ENCODE measurements at places on chromosomes 5 and 9. TPM values are rescaled to one million over a fixed set of nuclear protein-coding genes. Genes with fewer than 3 reads are reported as not detected.
A peak's percentile ranks its signal among the peaks of the same experiment; 100 is the strongest.

Gene SLC34A1
- total RNA-seq: not detected

Gene CCL27
- not detected for total RNA-seq

Gene ERAP2
- not detected for total RNA-seq

Gene ABLIM3
- total RNA-seq: 0.68 TPM

Gene CD74
- 12.4 TPM for total RNA-seq

Gene ANKRD18A
- 10.2 TPM for total RNA-seq

Gene MEIKIN
- not detected for total RNA-seq

- H3K36me3 ChIP-seq: peaks cover 10% of the 10 kb centered on the region
- no peak overlapping the region for H3K27ac ChIP-seq
- H3K4me3 ChIP-seq: no peak overlapping the region
- no peaks in the 10 kb centered on the region for H3K27me3 ChIP-seq
- DNase-seq: no peak
- no peaks in the 10 kb centered on the region for H3K4me1 ChIP-seq
Observed at GRCh38 chr9:98736226-98736625, 27.5 kb upstream of the GABBR2 start.

- H3K36me3 ChIP-seq: no peaks in the 10 kb centered on the region
- H3K4me3 ChIP-seq: no peak overlapping the region
- DNase-seq: no peak
- H3K27ac ChIP-seq: no peak overlapping the region
- no peaks in the 10 kb centered on the region for H3K27me3 ChIP-seq
Observed at GRCh38 chr5:157167214-157167621, 1.2 kb upstream of the GARIN3 start.

- H3K4me3 ChIP-seq: no peak overlapping the region
- no peak overlapping the region for H3K27ac ChIP-seq
- no peaks in the 10 kb centered on the region for H3K27me3 ChIP-seq
- no peaks in the 10 kb centered on the region for H3K36me3 ChIP-seq
- no peak for DNase-seq
Observed at GRCh38 chr5:19424506-19424905, 563.5 kb downstream of the CDH18 start.

GRCh38 chr5:170741801-170742200 is 41.7 kb upstream of the GABRP start:
- DNase-seq: peak; percentile 31
- H3K36me3 ChIP-seq: no peaks in the 10 kb centered on the region

- peaks cover 3% of the 10 kb centered on the region for H3K27me3 ChIP-seq
- no peak for DNase-seq
- peaks cover 10% of the 10 kb centered on the region for H3K36me3 ChIP-seq
- H3K27ac ChIP-seq: no peak overlapping the region
Observed at GRCh38 chr9:137037483-137037882, 5.6 kb upstream of the FUT7 start.

DNA sequence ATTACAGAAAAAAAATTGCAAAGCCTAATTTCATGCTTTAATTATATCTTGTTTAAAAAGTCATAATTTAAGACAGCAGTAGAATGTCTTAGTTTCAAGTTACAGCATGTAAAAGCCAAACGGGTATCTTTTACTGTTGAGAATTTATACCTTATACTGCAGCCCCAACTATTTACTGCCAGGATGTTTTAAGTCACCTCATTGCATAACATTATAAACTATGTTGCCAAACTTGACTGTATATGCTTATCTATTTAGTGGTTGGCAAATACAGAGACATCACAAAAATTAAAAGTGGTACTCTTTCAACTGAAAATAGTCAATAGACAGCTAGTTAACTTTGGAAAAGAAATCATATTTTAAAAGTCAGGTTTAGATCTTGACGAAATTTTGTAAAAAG is 119.5 kb downstream of the EDIL3 start:
- no peak overlapping the region for H3K27ac ChIP-seq
- H3K27me3 ChIP-seq: no peaks in the 10 kb centered on the region
- no peak for DNase-seq
- no peaks in the 10 kb centered on the region for H3K4me1 ChIP-seq
- H3K36me3 ChIP-seq: no peaks in the 10 kb centered on the region
- H3K4me3 ChIP-seq: no peak overlapping the region

DNA sequence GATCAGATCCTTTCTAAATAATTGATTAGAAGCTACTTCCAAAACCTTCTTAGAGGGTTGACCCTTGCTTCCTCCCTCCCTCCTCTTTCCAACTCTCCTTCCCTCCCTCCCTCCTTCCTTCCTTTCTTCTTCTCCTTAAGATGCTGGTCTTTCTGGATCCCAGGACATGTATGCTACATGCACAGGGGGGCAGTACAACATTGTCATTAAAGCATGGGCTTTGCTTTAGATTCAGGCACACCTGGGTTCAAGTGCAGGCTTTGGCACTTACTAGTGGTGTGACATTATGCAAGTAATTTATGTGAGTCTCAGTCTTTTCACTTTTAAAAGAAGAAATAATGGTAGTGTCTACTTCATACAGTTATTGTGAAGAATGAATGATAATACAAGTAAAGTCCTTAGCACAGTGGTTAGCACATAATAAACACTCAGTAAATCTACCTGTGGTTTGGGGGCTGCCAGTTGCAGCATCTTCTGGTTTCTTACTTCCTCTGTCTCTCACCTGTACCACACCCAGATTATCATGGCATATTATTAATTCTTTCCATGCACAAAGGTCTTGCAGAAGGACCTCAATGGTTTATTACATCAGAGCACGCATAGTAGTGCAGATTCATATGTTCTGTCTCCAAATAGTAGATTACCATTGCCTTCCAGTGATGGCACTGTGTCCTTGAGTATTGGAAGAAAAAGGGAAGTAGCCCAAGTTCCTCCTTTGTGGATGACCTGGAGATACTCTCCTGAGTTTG is 154.1 kb downstream of the ARHGAP26 start:
- H3K36me3 ChIP-seq: no peaks in the 10 kb centered on the region

- H3K4me1 ChIP-seq: no peaks in the 10 kb centered on the region
- no peak overlapping the region for H3K27ac ChIP-seq
- no peak overlapping the region for H3K4me3 ChIP-seq
- H3K36me3 ChIP-seq: no peaks in the 10 kb centered on the region
- no peak for DNase-seq
Observed at GRCh38 chr5:75277463-75277862, 40.8 kb upstream of the ANKRD31 start.

DNA sequence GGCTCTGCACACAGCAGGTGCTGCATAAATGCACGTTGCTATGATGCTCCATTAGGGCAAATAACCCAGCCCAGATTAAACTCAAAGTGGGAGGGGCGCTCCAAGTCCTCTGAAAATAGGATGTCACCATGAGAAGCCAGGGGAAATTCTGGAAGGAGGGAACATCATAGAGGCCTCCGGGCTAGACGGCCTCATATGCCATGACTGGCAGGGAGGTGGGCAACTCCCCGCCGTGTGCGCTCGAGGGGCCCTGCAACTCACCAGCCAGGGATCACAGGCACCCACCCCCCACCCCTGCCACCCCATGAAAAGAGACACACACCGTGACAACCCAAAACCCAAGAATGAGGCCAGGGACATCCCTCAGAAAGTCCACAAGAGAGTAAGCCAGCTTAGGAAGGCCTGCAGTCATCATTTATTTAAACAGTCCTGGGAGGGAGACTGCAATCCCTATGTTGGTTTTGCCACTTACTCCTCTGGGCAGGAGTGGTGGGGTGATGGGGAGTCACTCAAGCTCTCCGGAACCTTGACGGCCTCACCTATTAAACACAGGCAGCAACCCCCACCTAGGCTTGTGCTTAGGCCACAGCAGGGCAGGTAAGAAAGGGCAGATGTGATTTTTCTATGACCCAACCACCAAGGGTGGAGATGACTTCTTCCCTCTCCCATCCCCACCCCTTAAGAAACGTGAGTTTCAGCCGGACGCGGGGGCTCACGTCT is 4.0 kb downstream of the VAV2 start:
- no peaks in the 10 kb centered on the region for H3K36me3 ChIP-seq
- DNase-seq: no peak
- peaks cover 4% of the 10 kb centered on the region for H3K4me1 ChIP-seq
- no peak overlapping the region for H3K4me3 ChIP-seq
- H3K27ac ChIP-seq: no peak overlapping the region

DNA sequence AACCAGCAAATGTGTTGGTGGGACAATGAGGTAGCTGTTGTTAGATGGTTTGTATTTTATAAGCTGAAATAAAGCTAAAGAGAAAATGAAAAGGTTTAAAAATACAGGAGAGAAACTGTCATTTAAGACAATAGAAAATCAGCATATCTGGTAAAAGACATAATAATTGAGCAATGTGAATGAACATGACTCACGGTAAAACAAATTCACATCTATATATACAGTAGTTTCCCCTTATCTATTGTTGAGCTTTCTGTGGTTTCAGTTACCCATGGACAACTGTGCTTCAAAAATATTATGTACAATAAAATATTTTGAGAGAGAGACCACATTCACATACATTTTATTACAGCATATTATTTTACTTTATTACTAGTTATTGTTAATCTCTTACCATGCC is 1649.8 kb downstream of the EFNA5 start:
- no peaks in the 10 kb centered on the region for H3K4me1 ChIP-seq
- H3K27ac ChIP-seq: no peak overlapping the region
- H3K36me3 ChIP-seq: no peaks in the 10 kb centered on the region
- no peak for DNase-seq

GRCh38 chr5:169921384-169921783 is 58.9 kb downstream of the INSYN2B start:
- H3K27me3 ChIP-seq: no peaks in the 10 kb centered on the region
- H3K4me1 ChIP-seq: no peaks in the 10 kb centered on the region
- H3K27ac ChIP-seq: no peak overlapping the region
- no peak for DNase-seq
- H3K36me3 ChIP-seq: no peaks in the 10 kb centered on the region
- no peak overlapping the region for H3K4me3 ChIP-seq
